Vagina (tissue), 2 donors: ENCODE measurements at places on chromosomes 5 and 9.

DNA sequence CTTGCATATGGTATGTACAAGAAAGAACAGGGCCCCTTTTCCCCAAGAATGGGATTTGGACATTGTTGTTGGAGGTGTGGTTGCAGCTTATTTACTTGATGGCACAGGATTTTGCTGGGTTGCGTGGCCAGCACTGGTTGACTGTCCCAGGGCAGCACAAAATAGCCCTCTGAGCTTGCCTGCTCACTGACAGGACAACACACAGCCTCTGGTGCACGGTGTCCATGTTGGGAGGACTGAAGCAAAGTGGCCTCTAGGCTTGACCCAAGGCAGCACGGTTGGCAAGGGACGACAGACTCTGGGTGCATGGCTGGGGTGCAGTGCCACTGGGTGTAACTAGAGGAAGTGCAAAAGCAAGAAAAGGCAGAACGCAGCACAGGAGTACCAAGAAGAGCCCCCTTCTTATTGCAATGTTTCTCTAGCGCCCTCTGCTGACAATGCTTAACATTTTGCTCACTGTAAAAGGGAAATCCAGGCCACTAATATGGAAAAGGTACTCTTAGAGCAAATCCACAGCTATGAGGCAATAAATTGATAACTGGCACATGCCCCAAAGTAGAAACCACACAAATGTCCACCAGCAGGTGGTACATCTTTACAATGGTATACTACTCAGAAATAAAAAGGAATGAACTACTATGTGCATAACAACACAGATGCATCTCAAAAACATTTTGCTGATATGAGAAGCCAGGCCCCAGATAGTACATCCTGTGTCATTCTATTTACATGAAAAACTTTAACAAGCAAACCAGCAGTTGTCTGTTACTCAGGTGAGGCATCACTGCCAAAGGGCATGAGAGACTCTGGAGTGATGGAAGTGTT lies 47.4 kb upstream of the BARX1 start:
- no peak for DNase-seq

DNA sequence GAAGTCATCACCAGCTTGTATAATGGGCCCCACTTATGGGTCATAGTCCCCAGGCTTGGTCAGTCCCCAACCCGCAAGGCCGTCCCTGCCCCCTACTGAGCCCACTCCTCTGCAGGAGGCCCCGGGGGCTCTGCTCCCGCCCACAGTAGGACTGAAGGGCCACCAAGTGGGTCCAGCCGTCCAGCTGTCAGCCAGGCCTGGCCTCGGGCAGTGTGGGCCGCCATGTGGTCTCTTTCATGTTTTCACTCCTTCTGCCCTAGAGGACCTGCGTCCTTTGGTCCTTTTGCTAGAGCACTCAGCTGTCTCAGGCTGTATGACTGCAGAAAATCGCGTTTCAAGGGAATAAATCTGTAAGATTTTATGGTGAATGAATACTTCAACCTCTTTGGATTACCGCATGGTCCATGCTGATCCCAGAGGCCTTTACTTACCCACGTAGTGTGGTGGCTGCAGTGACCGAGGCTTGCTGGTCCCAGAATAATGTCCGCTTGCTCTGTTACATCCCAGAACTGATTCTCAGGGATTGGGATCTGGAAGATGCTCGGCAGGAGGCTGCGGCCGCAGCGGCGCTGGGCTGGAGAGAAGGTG lies 105.7 kb upstream of the FAM120A start:
- no peak for DNase-seq

DNA sequence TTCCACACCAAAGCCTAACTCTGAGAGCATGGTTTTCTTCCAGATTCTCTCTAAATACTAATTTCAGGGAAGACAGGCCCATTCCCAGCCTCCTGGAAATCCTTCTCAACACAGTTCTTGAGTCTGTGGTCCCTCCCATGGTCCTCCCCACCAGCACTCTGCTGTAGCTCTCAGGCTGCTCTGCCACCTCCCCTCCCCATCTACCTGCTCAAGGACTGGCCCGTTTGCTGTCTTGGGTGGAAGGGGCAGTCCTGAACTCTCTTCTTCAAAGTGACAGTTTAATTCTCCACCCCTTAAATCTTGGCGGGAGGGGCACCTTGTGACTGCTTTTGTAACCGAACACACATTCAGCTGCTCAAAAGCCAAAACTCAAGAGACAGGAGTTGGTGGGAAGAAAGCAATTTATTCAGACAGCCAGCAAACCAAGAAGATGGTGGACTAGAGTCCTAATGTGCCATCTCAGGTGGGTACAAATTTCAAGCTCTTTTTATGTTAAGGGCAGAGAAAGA lies 7.6 kb upstream of the LCN15 start:
- no peak for DNase-seq

GRCh38 chr9:17936365-17936764 lies 357.5 kb downstream of the SH3GL2 start:
- no peak for DNase-seq

GRCh38 chr9:621201-621855 lies 220.2 kb upstream of the DMRT1 start:
- no peak for DNase-seq

- DNase-seq, result no peak
Observed at GRCh38 chr9:136339173-136339957, 12.0 kb downstream of the GPSM1 start.

GRCh38 chr5:125399885-125400284 lies 653.4 kb upstream of the ZNF608 start:
- no peak for DNase-seq

GRCh38 chr9:83688921-83689320 lies 18.8 kb downstream of the UBQLN1 start:
- no peak for DNase-seq

GRCh38 chr9:2126331-2126803 lies 111.2 kb downstream of the SMARCA2 start:
- no peak for DNase-seq

GRCh38 chr9:125987420-125987819 lies 240.2 kb downstream of the PBX3 start:
- no peak for DNase-seq

DNA sequence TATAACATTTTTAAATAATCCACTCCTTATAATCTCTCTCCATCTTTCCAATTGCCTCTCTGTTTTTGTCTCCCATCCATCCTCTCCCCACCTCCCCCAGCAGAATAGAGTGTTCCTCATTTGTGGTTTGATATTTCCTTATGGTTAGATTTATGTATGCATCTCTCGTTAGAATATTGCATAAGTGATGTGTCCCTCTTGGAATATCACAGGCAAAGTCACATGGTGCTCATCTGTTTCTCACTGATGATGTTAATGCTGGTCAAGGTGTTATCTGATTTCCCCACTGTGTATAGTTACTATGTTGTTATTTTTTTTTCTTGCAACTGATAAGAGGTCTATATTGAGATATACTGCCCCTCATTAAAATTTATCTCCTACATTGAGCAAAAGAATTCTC lies 3.1 kb upstream of the LRRC70 start:
- no peak for DNase-seq

- DNase-seq, result no peak
Observed at GRCh38 chr5:167653645-167654106, 637.8 kb upstream of the WWC1 start.

GRCh38 chr9:93257808-93258331 lies 73.9 kb downstream of the WNK2 start:
- DNase-seq, result no peak

GRCh38 chr5:11803436-11803835 lies 100.8 kb downstream of the CTNND2 start:
- DNase-seq, result no peak

- DNase-seq, result no peak
Observed at GRCh38 chr5:107134931-107135330, 535.8 kb downstream of the EFNA5 start.

DNA sequence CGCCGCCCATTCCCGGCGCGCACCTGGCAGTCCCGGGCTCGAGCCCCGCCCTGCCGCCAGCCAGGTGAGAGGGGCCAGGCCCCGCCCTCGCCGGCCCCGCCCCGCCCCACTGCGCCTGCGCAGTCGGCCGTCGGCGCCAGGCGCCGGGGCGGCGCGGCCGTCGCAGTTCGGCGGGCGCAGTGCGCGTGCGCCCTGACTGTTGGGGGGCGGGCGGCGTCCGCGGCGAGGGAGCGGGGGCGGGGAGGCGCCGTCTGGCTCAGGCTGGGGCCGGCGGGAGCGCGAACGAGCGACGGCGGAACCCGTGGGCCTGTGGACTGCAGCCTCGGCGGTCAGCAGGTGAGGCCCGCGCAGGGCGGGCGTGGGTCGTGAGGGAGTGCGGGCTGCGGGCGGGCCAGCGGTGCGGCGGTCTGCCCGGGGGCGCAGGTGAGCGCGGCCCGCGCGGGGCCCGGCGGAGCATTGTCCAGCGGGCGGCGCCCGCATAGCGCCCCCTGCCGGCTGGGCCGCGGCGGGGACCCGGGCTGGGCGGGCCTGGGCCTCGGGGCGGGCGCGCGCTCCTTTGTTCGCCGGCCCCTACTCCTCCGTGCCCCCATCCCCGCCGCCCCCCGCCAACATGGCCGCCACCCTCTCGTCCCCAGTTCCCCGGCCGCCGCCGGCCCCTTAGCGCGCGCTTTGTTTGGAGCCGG lies at the start of gene SPIN1:
SPIN1 (plus strand) TSS at position 242 of the 683 bp plus-strand sequence. CDS start 38,096 bp downstream, outside the sequence.
- no peak for DNase-seq

DNA sequence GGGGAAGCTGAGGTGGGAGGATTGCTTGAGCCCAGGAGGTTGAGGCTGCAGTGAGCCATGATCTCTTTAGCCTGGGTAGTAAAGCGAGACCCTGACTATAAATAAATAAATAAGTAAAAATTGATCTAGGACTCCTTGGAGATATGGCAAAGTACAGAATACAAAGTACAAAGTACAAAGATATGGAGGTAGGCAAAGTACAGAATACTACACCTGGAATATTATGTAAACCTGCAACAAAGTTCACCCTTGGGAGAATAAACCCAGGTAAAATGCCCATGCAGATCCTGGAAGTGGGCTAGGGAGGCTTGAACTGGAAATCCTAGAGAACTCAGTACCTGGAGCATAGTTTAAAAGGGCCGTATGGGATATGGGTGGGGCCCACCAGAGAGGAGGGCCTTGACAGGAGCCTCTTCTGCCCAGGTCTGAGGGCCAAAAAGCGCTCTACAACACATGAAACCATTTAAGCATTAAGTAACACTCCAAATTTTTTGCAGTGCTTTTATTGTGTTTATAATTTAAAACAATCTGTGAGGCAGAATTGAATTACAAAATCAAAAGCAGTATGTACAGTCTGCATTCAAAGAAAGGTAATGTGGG lies 20.7 kb downstream of the TTC1 start:
- no peak for DNase-seq

DNA sequence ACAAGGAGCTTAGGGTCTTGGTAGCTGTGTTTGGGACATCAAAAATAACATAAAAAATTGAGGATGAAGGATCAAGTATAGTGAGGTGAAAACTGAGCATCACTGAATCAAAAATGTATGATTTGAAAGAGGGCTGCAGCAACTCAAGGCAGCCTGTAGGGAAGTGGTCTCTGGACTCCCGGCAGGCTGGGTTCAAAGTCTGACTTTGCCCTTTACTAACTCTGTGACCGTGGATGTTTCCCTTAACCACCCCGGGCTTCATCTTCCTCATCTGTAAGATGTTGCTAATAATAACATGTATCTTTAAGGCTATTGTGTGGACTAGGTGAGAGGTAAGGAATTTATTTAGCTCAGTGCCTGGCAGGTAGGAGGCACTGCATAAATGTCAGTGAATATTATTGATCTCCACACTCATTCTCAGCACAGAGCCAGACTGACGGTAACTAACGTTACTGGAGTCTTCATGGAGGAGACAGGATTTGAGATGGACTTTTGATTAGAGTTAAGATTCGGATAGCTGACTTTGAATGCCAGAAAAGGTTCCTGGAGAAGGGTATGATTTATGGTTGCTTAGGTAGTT lies 367.3 kb downstream of the NDUFS4 start:
- no peak for DNase-seq

DNA sequence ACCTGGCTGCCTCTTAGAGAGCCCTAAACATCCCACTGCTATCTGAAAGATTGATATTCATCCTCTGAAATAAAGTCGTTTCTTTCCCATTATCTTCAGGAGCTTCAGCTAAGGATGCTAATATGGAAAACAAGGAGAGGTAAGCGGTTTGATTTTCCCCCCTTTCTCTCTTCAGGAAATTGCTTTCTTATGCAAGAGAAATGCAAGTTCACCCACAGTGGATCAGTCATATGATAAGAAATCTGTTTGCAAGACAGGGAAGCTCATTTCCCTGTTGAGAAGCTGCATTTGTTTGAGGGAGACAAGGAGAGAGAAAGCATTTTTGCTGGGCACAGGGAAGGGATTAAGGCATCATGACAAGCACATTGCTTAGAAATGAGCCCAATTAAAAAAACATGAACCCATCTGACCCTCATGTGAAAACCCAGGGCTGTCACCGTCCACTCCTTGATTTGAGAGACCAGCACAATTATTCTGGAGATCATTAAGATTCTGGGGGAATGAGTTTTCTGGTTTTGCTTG lies 53.7 kb upstream of the BOD1 start:
- DNase-seq, result no peak

- DNase-seq, result no peak
Observed at GRCh38 chr5:54135042-54135441, 175.3 kb downstream of the ARL15 start.

GRCh38 chr9:90915693-90916092 lies 114.1 kb downstream of the SYK start:
- no peak for DNase-seq

GRCh38 chr5:108326982-108327381 lies 54.9 kb downstream of the FBXL17 start:
- DNase-seq, result no peak

GRCh38 chr5:126332326-126332725 lies 90.9 kb upstream of the GRAMD2B start:
- DNase-seq, result no peak

- no peak for DNase-seq
Observed at GRCh38 chr5:7848296-7848695, 2.6 kb downstream of the CFAP90 start.

DNA sequence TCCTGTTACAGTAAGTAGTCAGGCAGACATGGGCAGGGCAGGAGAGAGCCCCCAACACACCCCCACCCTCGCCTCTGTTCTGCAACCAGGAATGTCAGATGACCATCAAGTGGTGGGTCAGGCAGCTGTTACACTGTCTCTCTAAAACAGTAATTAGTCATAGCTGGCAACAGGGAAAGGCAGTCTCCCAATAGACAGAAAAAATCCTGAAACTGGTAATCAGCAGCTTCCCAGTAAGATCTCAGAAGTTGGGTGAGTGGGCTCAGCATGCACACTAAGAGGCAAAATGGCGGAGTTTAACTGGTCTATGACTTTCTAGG lies 90.2 kb downstream of the C5orf15 start:
- no peak for DNase-seq

GRCh38 chr9:107286057-107286456 lies 3.0 kb downstream of the RAD23B start:
- DNase-seq, result no peak

DNA sequence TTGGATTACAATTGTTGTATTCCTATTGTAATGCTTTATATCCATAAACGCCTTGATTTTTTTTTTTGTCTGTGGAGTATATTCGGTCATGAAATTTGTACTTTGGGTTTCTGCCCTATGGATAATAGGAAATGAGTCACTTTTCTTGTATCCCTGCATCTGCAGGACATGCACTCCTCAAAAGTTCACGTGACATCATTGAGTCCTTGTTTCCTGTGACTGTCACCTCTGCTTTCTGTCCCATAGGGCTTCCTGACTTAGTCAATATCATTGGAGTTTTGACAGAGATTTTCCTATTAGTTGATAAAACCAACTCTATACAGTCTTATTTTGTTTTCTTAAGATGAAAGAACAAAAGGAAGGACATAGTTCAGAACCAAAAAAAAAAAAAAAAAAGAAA lies 356.3 kb downstream of the MAT2B start:
- no peak for DNase-seq
